ENCODE measurements at places on chromosomes 13 and 19.
A peak's percentile ranks its signal among the peaks of the same experiment; 100 is the strongest.

DNA sequence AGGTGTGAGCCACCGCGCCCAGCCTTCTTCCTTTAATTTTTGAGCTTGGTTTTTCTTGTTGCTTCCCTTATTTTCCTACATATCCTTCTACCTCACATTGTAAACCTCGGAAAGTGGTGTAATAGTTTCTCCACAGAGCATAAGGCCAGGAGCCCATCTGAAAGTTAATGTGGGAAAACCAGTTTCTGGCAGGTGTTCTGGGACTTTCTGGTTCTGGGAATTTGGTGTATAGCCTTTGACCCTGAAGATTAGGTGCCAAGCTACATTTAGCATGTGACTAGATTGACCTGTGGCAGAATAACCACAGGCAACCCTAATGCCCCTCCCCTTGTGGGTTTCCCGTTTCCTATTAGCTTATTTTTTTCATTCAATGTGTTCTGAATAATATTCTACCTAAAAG lies 8.7 kb downstream of the POP4 start:
- DNase-seq = no peak

DNA sequence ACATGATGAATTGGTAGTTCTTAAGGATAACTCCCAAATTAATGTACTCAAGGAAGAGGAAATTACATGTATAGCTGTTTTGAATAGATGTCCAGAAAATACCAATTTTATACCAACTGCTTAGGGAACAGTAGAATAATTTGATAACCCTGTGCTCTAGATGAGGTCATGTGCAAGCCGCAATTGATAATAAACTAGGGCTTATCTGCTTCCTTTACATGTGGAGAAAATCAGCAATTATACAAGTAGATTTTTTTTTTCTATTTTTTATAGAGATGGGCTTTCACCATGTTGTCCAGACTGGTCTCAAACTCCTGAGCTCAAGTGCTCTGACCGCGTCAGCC lies 9.3 kb downstream of the TPT1 start:
- no peak for DNase-seq

GRCh38 chr13:24511816-24512196 lies 772 bp downstream of the PARP4 start:
- no peak for DNase-seq

DNA sequence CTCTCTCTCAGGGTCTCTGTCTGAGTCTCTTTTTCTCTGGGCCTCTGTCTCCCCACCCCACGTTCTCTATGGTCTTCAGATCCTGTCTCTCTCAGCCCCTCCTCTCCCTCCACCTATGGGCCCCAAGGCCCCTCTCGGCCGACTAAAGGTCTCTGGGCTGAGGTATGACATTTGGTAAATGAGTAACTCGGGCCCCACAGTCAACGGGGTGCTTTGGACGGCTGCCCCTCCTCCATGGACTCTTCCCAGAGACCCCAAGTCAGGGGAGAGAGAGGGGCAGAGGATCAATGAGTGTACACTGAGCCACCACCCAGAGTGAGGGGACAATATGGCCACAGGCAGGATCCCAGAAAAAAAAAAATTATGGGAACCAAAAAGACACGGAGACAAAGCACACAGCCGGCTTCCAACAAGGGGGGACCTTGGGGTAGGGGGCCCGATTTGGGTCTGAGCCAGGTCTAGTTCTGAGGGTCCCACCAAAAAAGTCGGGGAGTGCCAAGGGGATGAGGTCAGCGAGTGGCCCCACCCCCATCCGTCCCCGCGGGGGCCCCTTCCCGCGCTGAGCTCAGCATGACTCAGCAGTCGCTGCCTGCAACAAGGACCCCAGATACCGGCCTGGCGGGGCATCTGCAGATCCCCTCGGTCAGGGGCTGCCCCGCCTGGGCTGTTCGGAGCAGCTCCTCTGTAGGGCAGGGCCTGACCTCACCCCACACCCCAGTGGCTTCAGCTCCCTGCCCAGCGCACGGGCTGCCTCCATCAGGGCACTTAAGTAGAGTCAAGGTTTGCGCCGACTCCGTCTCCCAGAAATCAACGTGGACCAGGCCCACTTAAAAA lies 1.5 kb upstream of the FTL start:
- DNase-seq = peak; percentile 55

GRCh38 chr13:18948012-18948663 lies 233.5 kb downstream of the TUBA3C start:
- DNase-seq = no peak

DNA sequence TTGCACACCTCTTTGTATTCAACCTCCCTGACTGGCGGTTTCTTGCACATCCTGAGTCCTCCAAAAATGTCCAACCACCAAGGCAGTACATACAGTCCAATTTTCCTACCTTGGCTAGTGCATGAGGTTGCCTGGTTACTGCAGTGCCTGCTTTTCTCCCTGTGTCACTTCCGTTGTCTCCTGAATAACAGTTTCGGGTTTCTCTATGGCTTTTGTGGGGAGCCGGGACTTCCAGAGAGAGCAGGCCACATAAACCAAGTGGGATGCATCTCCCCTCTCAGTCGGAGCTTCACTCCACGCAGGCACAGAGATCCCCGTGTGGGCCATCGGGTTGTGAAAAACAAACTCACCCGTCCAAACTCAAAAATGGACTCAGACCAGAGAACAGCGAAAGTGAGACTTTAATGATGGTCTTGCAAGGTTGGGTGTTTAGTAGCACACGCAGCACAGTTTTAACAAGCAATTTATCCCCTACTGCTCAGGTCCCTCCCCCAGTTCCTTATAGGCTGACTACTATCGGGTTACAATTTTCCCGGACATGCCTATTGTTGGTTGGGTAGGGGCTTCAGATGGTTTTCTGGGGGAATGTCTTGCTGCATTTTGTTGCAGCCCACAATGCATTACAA lies 173.1 kb downstream of the POU4F1 start:
- no peak for DNase-seq

DNA sequence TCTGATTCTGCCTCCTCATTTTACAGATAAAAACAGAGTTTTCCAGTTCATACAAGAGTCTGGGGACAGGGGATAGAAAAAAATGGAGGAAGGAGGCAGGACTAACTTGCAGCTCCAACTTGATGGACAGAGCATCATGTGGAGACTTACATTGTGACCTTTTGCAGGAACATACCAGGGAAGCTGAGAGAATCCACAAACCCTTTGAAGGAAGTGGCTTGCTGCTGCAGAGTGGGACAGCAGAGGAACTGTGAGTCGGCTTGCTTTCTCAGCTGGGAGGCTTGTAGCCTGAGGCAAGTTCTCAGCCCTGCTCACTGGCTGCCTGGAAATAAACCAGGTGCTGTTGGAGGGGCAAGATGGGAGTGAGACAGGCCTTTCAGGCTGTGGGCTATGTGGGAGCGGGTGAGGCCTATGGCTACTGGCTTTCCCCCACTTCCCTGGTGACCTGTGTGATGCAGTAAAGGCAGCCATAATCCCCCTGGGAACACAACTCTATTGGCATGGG lies 614.4 kb downstream of the KCTD12 start:
- no peak for DNase-seq

DNA sequence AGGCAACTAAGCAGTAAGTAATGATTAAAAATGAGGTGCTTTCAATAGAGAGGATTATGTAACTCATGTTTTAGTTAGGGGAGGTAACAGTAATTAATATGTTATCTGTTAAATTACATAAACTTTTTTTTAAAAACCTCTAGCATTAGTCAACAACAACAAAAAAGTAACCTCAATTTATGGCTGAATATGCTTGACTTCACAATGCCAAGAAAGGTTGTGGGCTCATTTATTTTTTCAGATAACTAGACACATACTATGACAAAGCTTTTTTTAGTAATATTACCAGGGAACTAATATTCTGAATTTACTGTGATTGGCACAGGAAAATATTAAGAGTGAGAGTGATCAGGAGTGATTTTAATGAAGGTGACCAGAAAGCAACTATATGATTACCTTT lies 54.9 kb downstream of the KCNRG start:
- DNase-seq = no peak

DNA sequence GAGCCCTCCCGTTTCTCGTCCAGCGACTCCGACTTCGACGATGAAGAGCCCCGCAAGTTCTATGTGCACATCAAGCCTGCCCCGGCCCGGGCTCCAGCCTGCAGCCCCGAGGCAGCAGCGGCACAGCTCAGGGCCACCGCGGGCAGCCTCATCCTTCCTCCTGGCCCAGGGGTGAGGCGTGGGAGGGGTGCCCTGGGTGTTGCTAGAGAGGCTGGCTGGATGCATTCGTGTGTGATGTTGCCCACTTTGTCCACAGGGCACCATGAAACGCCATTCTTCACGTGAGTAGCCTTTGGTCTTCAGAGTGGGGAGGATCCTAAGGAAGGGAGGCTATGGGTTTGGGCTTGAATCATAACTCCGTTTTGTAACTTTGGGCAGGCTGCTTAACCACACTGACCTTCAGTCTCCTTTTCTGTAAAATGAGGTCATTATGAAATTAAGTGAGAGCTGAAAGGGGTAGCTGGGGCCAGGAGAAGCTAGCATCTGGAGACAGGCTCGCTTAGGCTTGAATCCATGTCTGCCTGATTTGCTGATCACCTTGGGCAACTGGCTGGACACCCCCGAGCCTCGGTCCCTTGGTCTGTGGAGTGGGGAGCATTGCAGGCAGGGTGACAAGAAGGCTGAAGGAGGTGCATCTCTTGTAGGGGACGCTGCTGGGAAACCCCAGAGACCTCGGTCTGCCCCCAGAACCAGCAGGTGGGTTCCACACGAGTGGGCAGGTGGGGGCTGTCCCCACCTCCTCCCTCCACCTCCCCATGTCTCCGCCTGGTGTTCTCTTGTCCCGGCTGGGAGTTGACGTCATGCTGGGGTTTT lies 18.7 kb upstream of the B3GNT3 start:
- no peak for DNase-seq

- no peak for DNase-seq
Measured at GRCh38 chr19:14470031-14470876, 4.9 kb downstream of the PTGER1 start.

GRCh38 chr19:38500450-38500849 lies 67.0 kb downstream of the RYR1 start:
- DNase-seq = no peak

DNA sequence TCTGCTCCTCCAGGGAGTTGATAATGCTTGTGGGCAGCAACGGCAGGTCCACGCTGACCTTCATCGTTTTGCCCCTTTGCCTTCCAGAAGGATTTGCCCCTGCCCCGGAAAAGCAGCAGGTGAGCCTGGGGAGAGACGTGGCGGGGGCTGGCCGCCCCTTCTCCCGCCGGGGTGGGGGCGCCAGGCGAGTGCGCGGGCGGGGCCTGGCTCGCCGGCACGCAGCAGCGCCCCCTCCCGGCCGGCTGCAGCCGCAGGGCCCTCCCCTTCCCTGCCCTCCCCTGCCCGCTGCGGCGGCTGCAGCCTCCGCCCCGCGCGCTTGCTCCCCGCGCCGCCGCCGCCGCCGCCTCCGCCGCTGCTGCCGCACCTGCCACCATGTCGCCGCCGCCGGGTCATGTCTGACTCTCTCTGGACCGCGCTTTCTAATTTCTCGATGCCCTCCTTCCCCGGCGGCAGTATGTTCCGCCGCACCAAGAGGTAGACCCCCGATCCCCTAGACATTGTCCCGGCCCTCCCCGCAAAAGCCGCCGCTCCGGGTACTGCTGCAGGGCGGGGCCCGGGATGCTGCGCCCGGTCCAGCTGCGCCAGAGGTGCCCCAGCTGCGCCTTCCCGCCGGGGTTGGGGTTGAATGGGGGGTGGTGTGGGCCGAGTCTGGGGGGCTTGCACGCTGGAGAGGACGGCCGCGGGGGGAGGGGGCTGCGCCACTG lies at the start of gene MAST1:
Gene MAST1 (plus strand): TSS at position 334 of the 704 bp plus-strand sequence. CDS start 58 bp downstream, at position 392.
- DNase-seq = peak; percentile 51

DNA sequence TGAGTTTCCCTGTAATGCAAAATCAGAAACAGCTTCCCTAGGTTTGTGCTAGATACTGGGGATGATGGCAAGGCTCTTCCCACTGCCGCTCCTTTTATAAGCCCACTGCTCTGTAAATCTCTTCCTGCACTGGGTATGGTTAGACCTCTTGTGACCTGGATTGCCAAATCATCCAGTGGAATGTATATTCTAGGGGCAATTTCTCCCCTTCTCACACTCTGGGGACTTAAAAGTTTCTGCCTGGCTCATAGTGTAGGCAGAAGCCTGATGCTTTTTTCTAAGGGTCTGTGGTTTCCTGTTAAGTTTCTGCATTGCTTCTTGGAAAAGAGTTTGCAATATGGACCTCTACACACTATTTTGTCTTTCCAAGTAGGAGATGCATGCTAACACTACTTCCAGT lies 1582.0 kb upstream of the PCDH20 start:
- DNase-seq = no peak

DNA sequence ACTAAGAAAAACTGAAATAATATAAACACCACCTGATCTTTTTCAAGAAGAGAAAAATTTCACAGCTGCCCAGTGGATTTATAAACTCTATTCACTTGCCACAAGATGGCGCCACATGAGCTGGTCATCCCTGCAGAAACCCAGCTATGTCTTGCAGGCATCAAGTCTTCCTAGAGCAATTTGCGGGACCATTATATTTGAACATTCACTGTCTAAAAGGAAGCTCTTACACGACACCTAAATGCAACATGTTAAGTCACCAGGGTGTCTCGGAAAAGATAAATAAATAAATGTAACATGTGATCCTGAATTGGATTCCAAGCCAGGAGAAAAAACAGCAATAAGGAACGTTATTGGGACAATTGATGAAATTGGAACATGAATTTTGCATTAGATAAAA lies 20.3 kb upstream of the AKT2 start:
- DNase-seq = peak; percentile 59

- DNase-seq = peak; percentile 60
Measured at GRCh38 chr13:20525601-20526544, at the start of gene CRYL1. CRYL1 (minus strand) TSS chr13:20525857; CDS start chr13:20525794, 63 bp downstream.

- no peak for DNase-seq
Measured at GRCh38 chr13:25992076-25992475, 59.7 kb downstream of the SHISA2 start.

DNA sequence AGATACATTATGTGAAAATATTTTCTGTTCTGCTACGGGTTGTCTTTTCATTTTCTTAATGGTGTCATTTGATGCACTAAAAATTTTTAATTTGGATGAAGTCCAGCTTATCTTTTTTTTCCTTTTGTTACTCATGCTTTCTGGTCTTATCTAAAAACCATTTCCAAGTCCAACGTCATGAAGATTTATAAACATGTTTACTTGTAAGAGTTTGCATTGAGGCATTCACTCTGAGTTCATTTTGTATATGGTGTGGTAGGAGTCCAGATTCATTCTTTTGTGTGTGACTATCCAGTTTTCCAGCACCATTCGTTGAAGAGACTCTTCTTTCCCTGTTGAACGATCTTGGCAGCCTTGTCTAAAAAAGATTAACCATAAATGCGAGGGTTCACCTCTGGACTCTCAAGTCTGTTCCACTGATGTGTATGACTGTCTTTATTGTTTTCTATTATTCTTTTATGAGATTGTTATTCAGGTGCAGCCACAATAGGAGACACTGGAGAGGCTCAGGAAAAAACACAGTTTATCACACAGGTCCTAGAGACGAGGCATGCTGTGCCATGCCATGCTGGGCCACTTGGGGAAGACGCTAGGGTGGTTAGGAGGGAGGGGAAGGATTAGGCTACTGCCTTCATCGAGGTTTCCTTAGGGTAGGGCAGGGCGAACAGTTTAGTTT lies 35.0 kb downstream of the NAA16 start:
- no peak for DNase-seq

- DNase-seq = peak; percentile 80
Measured at GRCh38 chr19:12792051-12792852, 966 bp downstream of the JUNB start.

GRCh38 chr19:56105090-56105701 lies 15.9 kb downstream of the ZNF787 start:
- DNase-seq = peak; percentile 26

GRCh38 chr13:20395061-20395916 lies 130.4 kb downstream of the CRYL1 start:
- peak; percentile 6 for DNase-seq

Data from activated T-helper 2 cell treated with anti-CD3 and anti-CD28 coated beads, Interferon-gamma antibody, Interleukin-2, Interleukin-4, amounts not matched to agents 10 μg/mL and 5 μg/mL and 100 μg/mL, durations not matched to agents 14 hours and 24 hours and 36 hours (primary cell).